ENCODE measurements at places on chromosomes 3 and 15.

- DNase-seq = no peak
These were observed 558 bp upstream of the SLC30A4 start for GRCh38 chr15:45523166-45523460.

DNA sequence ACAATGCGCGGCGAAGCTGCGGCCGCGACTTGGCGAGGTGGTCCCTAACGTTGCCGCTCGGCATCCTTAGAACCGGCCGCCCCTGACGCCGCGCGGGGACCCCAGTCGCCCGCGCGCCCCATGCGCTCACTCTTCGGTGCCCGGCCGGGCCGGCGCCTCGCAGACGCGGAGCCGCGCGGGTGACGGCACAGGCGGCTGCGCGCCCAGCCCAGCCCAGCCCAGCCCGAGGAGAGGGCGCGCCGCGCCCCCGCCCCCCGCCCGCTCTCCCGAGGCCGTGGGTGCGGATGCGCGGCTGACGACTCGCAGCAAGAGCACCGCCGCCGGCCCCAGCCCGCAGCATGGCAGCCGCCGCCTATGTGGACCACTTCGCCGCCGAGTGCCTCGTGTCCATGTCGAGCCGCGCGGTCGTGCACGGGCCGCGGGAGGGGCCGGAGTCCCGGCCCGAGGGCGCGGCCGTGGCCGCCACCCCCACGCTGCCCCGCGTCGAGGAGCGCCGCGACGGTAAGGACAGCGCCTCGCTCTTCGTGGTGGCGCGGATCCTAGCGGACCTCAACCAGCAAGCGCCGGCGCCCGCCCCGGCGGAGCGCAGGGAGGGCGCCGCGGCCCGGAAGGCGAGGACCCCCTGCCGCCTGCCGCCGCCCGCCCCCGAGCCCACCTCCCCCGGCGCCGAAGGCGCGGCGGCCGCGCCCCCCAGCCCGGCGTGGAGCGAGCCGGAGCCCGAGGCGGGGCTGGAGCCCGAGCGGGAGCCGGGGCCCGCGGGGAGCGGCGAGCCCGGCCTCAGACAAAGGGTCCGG, 437 bp downstream of the KLF13 start:
- DNase-seq = no peak

DNA sequence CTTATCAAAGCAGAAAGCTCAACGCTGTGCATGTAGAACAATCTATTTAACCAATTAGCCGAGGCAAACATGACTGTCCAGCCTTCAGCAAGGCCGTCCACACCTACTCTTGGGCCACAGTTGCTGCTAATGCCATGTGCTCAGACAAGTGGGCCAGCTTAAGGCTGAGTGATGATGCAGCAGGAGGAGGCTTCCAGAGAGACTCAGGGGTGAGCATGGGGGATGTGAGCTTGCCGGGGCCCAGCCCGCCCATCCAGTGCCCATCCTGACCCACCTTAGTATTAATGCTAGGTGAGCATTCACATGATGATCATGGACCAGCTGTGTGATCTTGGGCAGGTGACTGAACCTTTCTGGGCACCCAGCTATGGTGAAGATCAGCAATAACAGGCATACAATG, 150.1 kb downstream of the TPRA1 start:
- DNase-seq = no peak

- DNase-seq = no peak
These were observed 10.5 kb upstream of the TM4SF18 start for GRCh38 chr3:149343951-149344350.

Measured in stimulated activated CD8-positive, alpha-beta memory T cell treated with anti-CD3 and anti-CD28 coated beads, Interleukin-15, amount 100 ng/mL, for 24 hours (primary cell).